ENCODE measurements at places on chromosomes 1 and 21.

GRCh38 chr1:44476891-44477290 lies 71.8 kb downstream of the RNF220 start:
- DNase-seq, result no peak

DNA sequence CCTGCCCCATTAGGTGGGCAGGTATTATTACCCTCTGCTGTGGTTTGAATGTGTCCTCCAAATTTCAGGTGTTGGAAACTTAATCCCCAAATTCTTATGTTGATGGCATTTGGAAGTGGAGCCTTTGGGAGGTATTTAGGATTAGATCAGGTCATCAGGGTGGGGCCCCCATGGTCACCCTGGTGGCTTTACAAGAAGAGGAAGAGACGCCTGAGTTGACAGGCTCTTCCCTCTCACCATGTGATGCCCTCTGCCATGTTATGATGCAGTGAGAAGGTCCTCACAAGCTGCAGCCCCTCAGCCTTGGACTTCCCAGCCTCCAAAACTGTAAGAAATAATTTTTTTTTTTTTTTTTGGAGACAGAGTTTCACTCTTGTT lies 8.8 kb upstream of the THEMIS2 start:
- no peak for DNase-seq

GRCh38 chr1:8133657-8134430 lies 107.7 kb upstream of the ERRFI1 start:
- DNase-seq, result peak; percentile 97

GRCh38 chr1:154741327-154741726 lies 128.8 kb downstream of the KCNN3 start:
- DNase-seq, result peak; percentile 9

DNA sequence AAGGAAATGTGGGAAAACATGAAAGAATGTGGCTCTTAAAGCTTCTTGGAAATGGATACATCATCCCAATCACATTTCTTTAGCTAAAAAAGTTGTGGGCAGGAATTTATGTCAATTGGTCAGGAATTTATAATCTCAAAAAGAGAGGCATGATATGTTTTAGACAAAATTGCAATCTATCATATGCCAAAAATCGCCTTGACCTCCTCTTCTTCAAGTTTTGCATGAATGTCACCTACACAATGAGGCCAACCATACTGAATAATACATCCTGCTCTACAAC lies 42.4 kb downstream of the ATP6V1G3 start:
- no peak for DNase-seq

DNA sequence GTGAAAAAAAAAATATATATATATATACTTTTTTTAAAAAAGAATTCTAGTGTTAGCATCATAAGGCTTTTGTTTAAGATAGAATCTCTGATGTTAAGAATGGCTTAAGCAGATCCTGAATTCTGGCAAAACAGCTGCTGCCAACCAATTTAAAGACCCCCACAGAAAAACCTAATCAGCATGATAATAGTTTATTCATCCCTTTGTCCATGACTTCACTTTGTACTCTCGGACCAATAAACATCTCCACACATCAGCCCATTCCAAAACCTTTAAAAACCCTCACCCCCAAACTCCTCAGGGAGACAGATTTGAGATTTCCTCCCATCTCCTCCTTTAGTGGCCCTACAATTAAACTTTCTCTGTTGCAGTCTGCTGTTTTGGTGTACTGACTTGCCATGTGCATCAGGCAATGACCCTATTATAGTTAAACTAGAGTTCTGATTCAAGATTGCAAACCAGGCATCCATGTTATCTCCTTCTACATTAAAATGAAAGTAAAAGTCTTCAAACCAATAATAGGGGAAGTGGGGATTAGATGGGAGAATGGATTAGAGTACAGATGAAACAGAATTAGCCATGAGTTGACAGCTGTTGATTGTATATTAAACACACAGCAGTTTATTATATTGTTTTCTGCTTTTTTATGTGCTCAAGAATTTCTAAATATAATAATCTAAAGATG lies 9.8 kb upstream of the PHTF1 start:
- DNase-seq, result no peak
